NCI-H1105 treated with DMSO at 0.1 percent for 48 hours (cell line): ENCODE measurements at places on chromosomes 4 and X.

- DNase-seq: no peak
Observed at GRCh38 chr4:101417046-101417445, 69.7 kb upstream of the PPP3CA start.

DNA sequence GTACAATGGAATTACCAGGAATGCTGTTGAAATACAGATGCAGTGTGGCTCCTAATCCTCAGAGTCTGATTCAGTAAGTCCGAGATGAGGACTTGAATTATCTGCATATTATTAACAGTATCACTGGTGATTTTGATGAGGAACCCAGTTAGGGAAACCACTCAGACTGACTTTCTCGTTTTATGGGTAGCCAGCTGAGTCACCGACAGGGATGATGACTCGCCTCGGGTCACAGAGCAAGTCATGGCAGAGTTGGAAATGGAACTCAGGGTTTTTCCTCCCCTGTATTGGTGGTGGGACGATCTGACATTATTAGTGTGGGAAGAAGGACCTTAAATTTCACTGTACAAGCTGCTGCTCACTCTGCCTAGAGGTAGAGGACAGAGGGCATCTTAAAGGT lies 51.3 kb downstream of the RTL9 start:
- no peak for DNase-seq

- DNase-seq: no peak
Observed at GRCh38 chrX:145199078-145199477, 48.2 kb upstream of the SPANXN1 start.

GRCh38 chr4:122003335-122003734 lies 51.5 kb upstream of the TRPC3 start:
- no peak for DNase-seq

DNA sequence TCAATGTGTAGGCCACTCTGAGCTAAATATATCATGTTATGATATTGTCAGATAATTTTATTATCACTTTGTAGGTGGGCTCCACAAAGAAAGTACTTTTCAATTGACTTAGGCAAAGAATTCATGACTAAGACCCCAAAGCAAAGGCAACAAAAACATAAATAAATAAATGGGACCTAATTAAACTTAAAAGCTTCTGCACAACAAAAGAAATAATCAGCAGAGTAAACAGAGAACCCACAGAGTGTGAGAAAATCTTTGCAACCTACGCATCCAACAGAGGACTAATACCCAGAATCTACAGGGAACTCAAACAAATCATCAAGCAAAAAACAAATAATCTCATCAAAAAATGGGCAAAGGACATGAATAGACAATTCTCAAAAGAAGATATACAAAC lies 15.2 kb upstream of the PDLIM5 start:
- no peak for DNase-seq
